ENCODE measurements at places on chromosomes 16 and 17.

DNA sequence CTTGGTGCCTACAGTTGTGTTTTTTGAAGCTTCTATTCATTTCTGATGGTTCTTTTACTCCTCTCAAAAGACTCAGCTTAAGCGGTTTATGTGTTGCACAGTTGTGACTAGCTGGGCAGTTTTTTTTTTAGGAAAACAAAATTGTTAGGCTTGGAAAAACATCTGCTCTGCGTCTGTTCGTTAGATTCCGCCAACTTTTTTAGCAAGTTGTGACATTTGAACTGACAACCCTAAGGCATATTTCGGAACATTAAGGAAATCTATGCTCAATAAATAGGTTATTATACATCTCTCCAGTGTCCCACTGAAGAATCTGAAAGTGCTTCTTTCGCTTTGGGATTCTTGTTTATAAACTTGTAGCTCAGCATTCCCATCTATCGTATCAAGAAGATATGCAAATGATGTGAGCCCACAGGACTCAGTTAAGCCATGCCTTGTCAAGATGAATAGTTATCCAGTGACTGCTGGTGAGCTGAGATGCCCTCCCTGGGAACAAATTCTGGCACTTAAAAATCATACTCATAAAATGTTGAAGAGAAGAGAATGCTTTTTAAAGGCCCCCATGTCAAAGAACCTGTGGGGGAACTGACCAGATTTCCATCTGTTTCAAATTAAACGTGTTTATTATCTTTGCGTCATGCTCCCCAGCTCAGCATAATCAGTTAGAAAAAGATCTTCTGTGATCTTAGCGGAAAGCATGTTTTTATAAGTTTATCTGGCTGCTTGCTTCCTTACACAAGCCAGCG, 109.0 kb upstream of the FAM20A start:
- DNase-seq: no peak

DNA sequence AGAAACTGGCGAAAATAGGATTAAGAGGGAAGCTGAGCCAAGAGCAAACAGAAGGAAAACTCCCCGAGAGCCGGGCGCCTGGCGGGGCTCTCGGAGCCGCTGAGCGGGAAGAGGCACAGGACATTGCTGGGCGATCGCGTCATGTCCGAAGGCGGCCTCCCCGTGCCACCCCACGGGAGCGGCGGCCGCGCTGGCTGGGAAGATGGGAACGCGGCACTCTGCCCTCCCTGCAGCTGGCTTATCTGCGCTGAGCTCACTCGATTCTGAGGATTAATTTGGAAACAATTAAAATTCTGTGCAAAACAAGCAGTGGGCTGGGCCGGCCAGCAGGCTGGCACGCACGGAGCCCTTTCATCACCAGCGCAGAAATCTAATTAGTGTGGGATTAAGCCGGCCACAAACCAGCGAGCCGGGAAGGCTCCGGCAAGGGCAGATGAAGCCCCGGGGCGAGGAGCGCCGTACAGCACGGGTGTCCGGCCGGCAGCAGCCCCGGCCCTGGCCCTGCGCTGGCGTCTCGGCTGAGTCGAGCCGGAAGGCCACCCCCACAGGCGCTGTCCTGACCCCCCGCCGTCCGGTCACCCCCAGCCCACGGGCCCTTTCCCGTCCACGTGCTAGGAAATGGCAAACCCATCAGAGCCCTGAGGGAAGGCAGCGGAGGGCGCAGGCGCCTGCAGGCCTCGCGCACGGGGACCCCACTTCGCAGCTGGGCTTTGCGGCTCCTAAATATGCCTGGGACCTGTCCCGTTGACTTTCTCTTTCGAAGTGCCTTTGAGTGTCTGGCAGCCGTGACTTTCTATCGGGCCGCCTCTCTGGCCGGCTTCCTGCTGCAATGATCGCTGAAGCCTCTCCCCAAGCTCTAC, 37.9 kb downstream of the SOX8 start:
- no peak for DNase-seq

DNA sequence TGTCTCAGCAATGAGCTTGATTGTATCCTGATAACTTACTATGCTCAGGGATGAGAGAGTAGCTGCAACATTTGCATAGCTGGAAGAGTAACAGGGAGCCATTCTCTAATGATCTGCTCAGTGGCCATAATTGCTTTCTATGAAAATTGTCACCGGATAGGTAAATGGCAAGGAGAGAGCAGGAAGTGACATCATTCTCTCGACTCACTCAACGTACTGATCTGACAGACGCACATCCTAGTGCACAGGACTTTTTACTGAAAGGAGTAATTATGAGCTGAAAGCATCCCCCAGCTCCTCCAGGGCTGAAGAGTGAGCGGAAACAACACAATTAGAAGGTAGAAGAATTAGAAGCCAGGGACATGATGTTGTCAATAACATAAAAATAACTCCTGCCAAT, 71.8 kb downstream of the IRX5 start:
- no peak for DNase-seq

GRCh38 chr16:7452090-7452489, 119.4 kb downstream of the RBFOX1 start:
- DNase-seq: no peak

- DNase-seq: no peak
Measured at GRCh38 chr17:42133461-42134041, 10.9 kb downstream of the HSPB9 start.

Data from right lung (tissue), 10 donors.